ENCODE measurements at places on chromosomes 2 and 18.

- no peak for DNase-seq
Measured at GRCh38 chr18:23306822-23307221, 146.3 kb upstream of the RIOK3 start.

DNA sequence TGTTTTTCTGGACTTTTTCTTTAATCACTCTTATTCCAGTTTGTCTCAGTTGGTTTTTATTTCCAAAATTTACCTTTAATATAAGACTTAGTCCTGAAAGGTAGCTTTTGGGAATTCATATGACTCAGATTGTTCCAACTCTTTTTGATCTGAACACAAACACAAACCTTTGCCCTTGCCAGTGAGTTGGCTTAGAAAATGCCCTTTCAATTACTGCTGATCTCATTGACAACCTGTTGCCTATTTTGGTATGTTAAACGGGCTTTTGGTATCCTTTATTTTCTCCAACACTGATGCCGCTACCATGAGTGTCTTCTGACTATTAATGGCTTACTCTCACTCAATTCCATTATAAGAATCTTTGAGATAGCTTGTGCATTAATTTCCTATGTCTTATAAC, 143.4 kb downstream of the GULP1 start:
- DNase-seq: no peak

GRCh38 chr2:119698246-119698645, 19.2 kb downstream of the TMEM177 start:
- DNase-seq: no peak

GRCh38 chr2:6924924-6925409, 7.8 kb downstream of the RNF144A start:
- DNase-seq: no peak

Measured in upper lobe of right lung (tissue), 1 donor.